ENCODE measurements at places on chromosomes 2 and 18.
A peak's percentile ranks its signal among the peaks of the same experiment; 100 is the strongest.

DNA sequence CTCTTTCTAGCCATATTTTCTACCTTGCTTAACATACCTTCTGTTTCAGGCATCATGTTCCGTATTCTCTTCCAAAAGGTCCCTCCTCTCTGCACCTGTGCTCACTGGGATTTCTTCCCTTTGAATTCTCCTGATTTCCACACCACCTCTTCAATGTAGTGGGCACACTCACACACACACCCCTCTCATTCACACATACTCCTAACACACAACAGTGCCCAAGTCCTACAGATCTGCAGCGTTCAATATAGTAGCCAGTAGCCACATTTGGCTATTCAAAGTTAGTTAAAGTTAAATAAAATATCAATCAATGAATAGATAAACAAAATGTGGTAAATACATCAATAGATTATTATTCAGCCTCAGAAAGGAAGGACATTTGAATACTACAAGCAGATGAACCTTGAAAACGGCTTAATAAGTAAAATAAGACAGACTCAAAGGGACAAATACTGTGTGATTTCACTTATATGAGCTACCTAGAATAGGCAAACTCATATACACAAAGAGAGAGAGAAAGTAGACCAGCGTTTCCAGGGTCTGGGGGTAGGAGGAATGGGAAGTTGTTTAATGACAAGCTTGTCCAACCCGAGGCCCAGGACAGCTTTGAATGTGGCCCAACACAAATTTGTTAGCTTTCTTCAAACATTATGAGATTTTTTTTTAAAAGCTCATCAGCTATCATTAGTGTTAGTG lies 34.4 kb downstream of the MYCN start:
- no peak for DNase-seq

DNA sequence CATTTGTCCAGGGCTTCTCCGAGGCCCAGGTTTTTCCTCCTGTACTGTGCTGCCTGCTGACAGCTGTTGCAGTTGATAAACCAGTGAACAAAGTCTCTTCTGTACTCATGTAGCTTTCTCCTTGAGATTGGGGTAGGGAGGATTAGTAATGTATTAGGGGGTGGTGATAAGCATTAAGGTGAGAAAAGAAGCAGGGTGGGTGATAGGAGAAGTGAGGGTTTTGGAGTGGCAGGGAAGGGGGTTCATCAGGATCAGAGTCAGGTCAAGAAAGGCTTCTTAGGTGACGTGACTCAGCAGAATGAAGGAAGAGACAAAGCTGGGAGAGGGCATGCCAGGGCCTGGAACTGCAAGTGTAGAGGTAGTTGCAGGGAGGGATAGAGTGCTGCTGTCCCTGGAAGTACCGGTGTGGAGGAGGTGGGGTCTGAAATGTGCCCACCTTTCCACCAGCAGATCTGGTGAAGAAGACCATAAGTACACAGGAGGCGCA lies 48.7 kb downstream of the PKP4 start:
- no peak for DNase-seq

DNA sequence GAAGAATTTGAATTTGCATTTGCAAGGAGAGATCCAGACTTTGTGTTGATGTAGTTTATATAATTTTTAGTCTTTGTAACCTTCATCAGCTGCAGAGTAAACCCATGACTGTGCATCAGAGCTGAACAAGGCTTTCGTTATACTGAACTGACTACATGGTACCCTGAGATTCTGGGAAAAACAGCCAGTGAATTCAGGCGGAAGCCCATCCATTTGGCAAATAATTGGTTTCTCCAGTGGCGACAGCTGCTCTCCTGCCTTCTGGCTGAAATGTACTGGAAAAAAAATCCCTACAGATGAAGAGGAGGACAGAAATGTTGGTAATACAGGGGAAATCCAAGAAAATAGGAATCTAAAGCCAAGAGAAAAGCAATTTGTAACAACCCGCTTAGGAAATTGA lies 657.5 kb upstream of the CDH7 start:
- DNase-seq = no peak

GRCh38 chr2:8805278-8806210 lies 31.9 kb downstream of the KIDINS220 start:
- DNase-seq = no peak

GRCh38 chr2:229126066-229126465 lies 145.0 kb downstream of the PID1 start:
- DNase-seq = no peak

DNA sequence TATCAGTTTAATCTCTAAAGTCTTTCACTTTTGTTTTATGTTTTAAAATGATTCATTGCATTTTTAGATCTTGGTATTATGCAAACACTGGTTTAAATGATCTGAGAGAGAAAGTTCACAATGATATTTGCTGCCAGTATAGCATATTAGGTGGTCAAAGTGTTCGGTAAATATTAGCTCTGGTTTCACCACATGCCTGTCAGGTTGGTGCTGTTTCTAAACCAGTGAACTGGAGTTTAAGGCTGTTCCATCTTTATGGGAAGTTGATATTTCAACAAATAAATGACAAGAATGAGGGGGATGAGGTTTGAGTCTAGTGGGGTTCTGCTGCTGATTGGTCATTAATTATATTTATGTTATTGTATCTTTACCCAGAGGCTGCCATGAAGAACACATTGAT lies 436.4 kb downstream of the DCDC2C start:
- no peak for DNase-seq

DNA sequence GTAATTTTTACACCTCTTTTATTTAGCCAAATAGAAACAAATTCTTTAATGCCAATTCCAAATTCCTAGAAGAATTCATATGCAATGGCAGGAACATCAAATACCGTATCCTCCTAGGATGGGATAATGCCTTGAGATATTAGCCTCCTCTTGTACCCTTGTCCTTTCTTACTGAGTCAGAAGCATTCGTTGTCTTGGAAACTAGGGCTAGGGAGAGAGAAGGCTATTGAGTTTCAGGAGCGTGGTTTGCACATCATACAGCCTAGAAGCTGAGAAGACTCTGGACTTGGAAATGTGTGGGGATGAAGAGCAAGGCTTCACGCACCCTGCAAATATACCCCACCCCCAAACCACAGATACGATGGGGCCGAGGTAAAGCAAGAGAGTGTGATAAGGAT lies 300.7 kb downstream of the SP3 start:
- no peak for DNase-seq

GRCh38 chr2:204611764-204612163 lies 66.5 kb downstream of the PARD3B start:
- no peak for DNase-seq

GRCh38 chr2:105406221-105406620 lies 7.4 kb upstream of the FHL2 start:
- DNase-seq = no peak

- DNase-seq = peak; percentile 28
Observed at GRCh38 chr2:42196403-42197267, 27.5 kb downstream of the EML4 start.

GRCh38 chr2:62383846-62384245 lies 122.1 kb downstream of the TMEM17 start:
- no peak for DNase-seq

DNA sequence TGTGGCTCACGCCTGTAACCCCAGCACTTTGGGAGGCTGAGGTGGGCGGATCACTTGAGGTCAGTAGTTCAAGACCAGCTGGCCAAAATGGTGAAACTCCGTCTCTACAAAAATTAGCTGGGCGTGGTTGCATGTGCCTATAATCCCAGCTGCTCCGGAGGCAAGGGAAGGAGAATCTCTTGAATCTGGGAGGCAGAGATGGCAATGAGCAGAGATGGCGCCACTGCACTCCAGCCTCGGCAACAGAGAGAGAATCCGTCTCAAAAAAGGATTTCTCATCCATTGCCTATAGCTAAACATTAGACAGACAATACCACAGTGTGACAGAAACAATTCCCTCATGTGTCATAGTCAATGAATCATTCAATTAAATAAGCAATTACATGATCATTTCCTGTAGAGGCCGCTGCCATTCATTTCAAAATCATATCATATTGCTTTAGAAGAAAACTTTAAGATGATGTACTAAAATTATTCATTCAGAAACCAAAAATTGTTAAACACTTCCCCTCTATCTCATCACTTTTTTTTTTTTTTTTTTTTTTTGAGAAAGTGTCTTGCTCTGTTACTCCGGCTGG lies 69.5 kb upstream of the TGIF1 start:
- DNase-seq = no peak

DNA sequence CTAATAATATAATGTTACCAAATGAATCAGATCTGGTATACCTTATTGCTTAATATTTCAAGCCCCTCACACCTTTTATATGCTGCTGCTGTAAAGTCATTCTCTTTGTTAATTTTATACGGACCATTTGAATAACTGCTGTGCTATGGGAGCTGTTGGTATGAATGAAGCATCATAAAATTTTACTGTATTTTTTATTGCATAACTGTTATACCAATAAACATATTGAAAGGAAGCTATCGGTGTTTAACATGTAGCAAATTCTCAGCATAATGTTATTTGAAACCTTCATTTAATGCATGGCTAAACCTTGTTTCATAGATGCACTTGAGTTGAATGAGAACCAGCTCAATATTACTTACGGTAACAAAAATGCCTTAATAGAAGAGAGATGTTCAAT lies 1040.3 kb downstream of the SOCS6 start:
- no peak for DNase-seq

GRCh38 chr18:51191128-51191717 lies 6.3 kb downstream of the MEX3C start:
- no peak for DNase-seq

- DNase-seq = no peak
Observed at GRCh38 chr2:205103699-205104098, 558.4 kb downstream of the PARD3B start.

DNA sequence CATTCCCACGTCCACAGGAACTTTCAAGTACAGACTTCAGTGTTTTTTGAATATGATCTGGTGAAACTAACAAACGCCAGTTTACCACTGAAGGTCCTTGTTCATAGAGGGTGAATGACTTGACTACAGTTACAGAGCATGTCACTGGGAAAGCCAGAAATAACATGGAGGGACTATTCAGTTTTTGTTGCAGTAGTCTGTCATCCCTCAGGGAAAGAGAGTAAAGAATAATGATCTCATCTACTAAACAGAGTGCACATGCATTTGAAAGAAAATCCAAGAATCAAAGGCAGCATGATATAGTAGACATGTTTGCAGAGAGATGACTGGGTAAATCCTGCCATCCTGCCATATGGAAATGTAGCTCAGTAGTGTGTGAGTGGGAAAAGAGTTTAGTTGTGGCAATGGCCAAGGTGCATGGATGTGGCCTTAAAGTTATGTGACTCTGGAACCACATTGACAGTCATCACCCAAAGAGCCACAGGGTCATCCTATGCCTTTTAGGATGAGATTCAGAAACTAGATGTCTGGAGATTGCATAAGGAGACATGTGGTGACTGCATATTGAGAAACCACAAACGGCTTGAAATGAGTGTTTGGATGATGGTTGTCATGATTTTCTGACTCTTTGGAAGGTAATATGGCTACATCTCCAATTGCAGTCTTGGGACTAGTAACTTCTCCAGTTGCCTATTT lies 125.3 kb upstream of the ZEB2 start:
- no peak for DNase-seq

GRCh38 chr2:45942237-45942738 lies 290.8 kb downstream of the PRKCE start:
- no peak for DNase-seq

DNA sequence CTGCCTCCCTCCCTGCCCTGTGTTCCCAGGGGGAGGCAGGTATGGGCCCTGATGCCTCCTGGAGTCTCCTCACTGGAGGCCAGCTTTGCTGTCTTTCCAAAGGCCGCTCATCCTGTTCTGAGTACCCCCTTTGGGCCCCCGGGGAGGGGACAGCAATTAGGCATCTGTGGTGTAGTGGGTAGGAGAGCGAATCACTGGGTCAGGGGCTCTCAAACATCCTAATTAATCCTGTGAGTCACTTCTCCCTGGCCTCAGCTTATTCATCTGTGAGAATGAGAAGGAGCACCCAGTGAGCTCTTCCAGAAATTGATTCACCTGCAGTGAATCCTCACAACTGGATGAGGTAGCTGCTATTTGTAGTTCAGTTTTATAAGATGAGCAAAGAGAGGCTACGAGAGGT lies 16.4 kb downstream of the TET3 start:
- no peak for DNase-seq

- DNase-seq = no peak
Observed at GRCh38 chr2:123935405-123935804, 89.7 kb upstream of the CNTNAP5 start.

DNA sequence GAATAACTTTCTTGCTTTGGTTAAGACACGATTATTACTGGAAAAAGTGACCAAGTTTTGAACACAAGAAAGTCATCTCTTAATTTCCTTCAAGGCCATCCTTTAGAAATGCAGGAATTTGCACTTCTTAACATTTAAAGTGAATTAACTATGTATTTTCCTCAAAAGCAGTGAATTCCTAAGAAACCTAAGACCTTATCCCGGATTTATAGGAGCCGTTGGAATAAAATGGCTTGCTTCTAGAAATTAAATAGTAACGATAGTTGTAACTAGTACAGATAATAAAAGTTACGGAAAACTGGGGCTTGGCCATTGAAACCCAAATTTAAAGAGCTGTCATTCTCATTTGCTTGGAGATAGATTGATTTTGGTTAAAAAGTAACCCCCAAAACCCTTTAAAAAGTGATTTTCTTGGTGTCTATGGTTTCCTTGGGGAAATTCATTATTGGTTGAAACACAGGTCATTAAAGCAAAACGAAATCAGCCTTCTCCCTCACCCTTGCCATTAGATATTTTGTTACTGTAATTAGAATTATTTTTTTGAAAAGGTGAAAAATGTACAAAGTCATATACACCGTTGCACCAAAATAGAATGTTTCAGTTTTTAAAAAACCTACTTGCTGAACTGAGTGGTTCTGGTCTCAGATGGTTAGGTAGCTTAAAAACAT lies 2.0 kb downstream of the SKOR2 start:
- DNase-seq = no peak

DNA sequence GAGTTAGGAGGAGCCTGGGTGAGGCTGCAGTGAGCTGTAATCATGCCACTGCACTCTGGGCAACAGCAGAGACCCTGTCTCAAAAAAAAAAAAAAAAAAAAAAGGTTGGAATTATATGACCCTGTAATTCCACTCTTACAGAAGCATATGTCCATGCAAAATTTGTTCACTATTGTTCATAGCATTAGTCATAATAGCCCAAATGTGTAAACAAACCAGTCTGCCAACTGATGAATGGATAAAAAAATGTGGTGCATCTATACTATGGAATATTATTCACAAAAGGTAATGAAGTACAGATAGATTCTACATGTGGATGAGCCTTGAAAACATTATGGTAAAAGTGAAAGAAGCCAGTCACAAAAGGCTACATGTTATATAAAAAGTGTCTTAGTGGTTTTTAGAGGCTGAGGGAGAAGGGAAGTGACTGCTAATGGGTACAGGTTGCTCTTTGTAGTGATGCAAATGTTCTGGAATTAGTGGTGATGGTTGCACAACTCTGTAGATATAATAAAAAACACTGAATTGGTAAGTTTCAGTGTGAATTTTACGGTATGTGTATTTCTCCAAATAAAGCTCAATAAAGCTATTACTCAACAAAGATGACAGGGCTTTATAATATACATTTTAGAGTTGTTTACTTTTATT lies 9.4 kb downstream of the COA5 start:
- DNase-seq = no peak

DNA sequence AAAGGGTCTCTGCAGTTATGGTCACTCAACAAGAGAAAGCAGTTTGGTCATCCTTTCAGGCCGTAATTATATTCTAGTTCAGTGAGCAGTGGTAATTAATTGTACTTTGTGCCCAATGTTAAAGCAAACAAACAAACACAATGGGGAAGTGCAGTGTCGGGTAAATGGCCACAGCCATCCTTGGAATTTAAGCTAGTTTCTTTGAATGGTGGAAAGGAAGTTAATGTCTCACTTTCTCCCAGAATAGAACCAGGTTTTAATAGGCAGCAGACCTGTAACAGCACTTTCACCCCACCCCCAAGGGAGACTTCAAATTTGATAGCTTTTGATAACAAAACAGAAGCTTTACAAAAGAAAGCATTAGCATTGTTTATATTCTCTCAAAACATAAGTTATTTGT lies 20.0 kb upstream of the ITGAV start:
- DNase-seq = no peak
